ENCODE measurements at places on chromosomes 1 and 21. TPM values are rescaled to one million over a fixed set of nuclear protein-coding genes. Genes with fewer than 3 reads are reported as not detected.

Gene BCL2L15
- 4.5 TPM for total RNA-seq

Gene DSCAM
- total RNA-seq: 0.42 TPM

Gene LRRC71
- 0.11 TPM for total RNA-seq

Gene PTPN7
- not detected for total RNA-seq

Gene ACOT7
- total RNA-seq: 11.8 TPM

Gene COL11A1
- 41.0 TPM for total RNA-seq

- no peak for DNase-seq
Observed at GRCh38 chr1:55060133-55060999, 21.0 kb downstream of the PCSK9 start.

DNA sequence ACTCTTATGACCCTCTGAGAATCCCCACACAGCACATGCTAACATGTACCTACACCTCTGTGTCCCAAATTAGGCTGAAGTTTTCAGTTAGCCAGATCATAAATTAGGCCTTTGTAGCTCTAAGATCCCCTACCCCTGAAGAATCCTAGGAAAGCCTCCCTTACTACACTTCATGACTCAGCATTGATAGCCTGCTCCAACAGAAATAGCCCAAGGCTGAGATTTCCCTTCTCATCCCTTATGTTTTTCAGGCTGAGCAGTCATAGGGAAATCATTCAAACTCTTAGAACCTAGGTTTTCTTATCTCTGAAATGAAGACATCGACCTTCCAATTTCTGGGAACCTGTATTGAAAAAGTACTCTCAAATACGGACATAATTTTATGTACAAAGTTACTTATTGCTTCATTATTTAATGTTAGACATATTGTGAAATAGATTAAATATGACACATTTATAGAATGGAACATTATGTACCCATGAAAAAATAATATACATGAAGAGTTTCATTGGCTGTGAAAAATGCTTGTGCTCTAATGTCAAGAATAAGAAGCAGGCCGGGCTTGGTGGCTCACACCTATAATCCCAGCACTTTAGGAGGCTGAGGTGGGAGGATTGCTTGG, 122.4 kb upstream of the UBE2U start:
- DNase-seq: no peak

DNA sequence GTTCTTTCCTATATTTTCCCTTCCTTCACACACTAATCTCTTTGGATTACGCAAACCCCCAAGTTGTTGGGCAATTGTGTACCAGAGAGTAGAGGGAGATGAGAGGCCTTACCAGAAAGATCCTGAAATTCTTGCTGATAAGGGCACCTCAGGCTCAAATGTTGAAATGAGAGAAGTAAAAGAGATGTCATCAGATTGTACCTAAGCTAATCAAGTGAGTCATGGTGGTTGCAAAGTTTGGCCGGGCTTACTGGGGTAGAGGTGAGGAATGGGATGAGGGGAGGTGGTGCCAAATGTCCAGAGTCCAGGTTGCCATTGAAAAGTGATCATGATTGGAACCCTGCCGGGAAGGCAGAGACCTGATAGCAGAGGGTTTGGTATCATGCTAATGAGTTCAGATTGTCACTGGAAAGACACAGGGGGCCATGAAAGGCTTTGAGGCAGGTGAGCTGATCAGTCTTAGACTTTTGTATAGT, 43.1 kb downstream of the OPTC start:
- DNase-seq: peak; percentile 94

GRCh38 chr1:91770667-91771268, 115.2 kb downstream of the TGFBR3 start:
- DNase-seq: no peak

DNA sequence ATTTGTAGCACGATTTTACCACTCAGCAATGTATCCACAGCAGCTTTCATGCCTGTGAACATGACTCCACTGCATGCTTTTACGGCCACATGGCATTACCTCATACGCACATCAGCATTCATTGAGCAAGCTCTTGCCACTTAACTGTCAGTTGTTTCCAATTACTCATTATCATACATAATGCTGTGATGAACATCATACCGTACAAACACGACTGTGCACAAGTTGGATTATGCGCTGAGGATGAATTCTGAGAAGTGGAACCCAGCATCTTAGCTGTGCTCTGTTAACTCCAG, 9.6 kb downstream of the UMODL1 start:
- DNase-seq: peak; percentile 78

DNA sequence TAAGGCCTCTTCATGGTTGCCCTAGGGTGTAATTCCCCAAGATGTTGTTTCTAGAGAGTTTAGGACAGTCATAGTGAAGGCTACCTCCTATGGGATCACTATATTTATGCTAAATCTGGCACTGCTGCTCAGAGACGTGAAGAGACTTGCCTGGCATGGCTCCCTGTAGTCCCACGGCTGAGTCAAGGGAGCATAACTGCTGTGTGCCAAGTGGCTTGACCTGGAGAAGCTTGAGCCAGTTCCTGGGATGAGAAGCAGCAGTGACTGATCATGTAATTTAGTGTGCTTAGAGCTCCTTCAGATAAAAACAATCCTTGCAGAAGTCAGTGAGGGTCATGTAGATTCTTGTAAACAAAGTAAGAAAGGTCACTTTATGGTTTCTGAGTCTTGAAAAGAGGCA, 68.9 kb upstream of the TSPAN2 start:
- DNase-seq: peak; percentile 55

GRCh38 chr1:43511394-43511793, 19.3 kb upstream of the PTPRF start:
- DNase-seq: no peak

GRCh38 chr1:228902781-228903433, 167.6 kb downstream of the RHOU start:
- DNase-seq: no peak

DNA sequence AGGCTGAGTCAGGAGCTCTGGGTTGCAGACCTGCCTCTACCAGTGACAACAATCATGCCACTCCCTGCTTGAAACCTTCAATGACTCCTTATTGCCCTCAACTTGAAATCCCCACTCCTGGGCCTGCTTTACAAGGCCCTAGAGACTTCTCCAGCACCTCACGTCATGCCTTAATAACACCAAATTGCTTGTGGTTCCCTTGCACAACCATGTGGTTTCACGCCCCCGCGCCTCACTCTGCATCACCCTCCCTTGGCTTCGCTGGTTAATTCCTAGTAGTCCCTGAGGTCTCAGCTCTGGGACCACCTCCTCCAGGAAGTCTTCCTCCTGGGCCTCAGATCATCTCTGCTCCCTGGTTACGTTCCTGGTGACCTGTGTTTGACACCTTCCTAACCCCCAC, 33.0 kb downstream of the EPHA2 start:
- peak; percentile 96 for DNase-seq

DNA sequence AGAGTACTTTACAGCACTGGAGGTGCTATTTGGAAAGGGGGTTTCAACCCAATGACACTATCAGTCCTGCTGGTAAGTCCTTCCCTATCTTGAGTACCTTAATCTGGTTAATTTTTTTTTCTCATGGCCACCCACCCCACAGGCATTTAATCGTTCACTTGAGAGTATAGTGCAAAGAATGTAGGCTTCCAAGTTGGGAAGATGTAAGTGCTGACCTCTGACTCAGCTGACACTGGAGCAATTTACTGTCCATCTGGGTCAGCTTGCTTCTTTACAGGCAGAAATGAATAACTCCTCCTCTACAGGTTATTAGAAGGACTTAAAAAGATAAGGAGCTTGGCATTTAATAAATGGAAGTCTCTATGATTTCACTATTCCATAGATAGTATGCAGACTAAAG, 89.6 kb downstream of the AK5 start:
- DNase-seq: no peak

- peak; percentile 61 for DNase-seq
Observed at GRCh38 chr21:21101911-21102310, 103.7 kb downstream of the NCAM2 start.

- DNase-seq: no peak
Observed at GRCh38 chr1:210321131-210321530, 7.6 kb upstream of the HHAT start.

DNA sequence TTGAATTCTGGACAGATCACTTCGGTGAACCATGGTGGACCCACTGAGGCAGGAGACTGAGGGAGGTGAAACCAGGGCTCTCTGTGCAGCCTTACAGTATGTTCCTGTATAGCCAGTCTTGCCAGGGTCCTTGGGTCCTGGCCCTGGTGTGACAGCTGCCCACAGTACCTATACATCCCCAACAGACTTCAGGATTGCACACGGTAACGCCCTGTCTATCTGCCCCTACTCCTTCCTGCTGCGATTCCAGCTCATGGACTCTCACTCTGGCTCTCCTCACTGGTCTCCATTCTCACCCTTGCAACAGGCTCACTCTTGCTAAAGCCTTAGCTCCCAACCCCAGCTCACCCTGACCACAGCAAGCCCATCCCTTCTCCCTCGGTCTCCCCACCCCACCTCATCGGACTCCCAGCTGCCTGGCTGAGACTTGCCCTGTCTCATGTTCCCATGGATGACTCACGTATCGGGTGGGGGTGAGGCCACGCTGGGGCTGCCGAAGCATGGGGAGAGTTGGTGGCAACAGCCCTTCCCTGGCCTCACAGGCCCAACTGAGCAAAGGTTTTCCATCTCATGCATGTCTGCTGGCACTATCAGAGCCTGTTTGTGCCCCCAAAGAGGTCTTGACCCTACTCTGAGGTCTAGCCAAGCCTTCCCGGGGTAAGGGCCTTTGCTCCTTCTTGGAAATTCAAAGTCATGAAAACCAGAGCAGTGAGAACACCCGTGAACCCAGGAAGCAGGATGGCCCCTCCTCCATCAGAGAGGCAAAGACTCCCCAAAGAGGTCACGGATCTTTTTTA, 7.1 kb downstream of the PHLDA3 start:
- DNase-seq: no peak

DNA sequence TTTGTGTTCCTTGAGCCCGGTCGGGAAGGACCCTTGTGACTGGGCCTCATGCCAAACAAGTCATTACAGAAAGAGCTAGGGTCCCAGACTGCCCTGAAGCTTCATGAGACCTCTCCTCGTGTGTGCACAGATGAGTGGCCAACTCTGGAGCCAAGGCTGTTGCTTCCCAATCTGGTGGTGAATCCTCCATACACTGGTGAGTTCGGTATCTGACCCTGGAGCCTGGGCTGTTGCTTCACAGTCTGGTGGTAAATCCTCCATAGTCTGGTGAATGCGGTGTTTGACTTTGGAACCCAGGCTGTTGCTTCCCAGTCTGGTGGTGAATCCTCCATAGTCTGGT, 737.8 kb downstream of the MATN1 start:
- DNase-seq: no peak
